ENCODE measurements at places on chromosomes 1 and 21.

DNA sequence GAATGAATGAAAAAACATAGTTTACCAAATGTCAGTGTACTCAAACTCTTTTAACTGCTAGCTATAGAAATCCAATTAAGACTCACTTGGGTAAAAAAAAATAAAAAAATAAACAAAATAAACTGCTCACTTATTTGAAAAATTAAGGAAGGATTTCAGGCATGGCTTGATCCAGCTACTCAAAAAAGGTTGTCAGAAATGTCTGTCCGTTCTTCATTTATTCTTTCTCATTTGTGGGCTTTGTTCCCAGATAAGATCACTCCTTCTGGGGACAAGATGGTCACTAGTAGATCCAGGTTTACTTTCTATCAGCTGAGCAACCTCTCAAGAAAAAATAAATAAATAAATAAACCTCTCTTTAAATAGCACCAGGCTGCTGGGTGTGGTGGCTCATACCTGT, 26.1 kb upstream of the PAXBP1 start:
- no peak for DNase-seq

GRCh38 chr1:37477198-37477931, 3.0 kb downstream of the ZC3H12A start:
- no peak for DNase-seq

GRCh38 chr1:218165701-218166114, 119.4 kb upstream of the RRP15 start:
- no peak for DNase-seq

DNA sequence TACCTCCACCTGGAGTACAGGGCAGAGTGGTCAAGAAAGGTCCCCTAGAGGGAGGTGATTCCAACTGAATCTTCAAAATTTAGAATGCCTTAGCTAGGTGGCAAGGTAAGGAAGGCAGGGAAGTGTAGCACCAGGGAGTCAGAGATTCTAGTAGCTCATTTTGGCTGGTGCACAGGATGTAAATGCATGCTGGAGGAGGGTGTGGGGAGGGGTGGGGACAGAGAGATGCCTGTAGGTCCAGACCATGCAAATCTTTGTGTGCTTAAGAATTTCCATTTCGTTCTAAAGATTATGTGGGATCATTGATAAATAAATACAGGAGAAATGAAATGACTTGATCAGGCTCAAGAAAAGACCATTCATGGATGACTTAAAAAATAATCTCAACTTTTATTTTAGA, 11.0 kb upstream of the CACHD1 start:
- no peak for DNase-seq

- DNase-seq, result no peak
These were observed 137.3 kb downstream of the ZSCAN20 start for GRCh38 chr1:33609739-33610138.

DNA sequence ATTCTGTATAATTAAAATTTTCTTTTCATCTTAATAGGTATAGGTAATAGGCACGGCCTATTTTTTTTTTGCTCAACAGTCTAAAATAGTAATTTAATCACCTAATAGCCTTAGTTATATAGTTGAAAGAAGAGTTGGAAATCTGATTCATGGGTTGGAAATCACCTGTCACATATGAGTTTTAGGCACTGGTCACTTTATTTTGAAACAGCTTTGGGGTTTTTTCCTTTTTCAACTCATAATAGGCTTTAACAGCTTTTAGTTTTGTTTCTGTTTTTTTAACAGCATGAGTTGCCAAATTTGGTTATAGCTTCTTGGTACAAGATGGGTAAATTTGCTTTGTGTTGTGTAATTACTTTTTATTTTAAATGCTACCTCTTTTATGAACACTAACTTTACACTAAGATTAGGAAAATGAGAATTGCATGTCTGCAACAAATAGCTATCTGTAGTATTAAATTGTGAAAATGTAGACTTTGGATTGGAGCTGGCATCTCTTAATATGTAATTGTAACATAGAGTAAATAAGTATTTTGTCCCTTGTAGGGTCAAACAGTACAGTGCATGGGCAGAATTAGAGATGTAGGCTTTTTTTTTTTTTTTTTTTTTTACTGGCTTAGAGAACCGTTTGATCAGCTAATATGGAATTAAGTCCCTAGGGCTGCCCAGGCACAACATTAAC, 109.8 kb downstream of the OSBPL9 start:
- DNase-seq, result no peak

GRCh38 chr1:119226913-119227312, 86.5 kb upstream of the WARS2 start:
- no peak for DNase-seq

GRCh38 chr1:39266269-39266668, 61.8 kb downstream of the MACF1 start:
- DNase-seq, result no peak

DNA sequence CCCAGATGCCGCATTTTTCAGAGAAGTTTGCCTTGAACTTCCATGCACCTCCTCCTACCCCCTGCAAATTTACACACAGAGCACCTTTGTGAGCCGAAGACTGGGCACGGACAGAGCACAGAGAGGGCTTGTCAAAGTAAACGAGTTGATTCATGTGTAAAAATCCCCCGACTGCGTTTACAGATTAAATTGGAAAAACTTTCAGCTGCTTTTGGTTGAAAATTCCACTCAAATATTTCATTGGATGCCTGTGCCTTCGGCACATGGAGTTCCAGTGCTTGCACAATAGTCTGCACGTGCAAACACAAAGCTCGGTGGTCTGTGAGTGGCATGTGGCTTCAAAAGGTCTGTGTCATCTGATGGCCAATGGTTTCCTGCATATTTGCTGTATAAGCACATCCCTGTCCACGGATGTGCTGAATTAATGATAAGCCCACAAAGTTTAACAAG, 177.5 kb downstream of the SETD4 start:
- peak; percentile 9 for DNase-seq

- DNase-seq, result no peak
These were observed 1.0 kb upstream of the KRTAP20-1 start for GRCh38 chr21:30615199-30615598.

GRCh38 chr1:218896202-218896601, 277.5 kb upstream of the LYPLAL1 start:
- DNase-seq, result no peak

GRCh38 chr1:157785248-157785647, 8.3 kb upstream of the FCRL2 start:
- DNase-seq, result no peak

DNA sequence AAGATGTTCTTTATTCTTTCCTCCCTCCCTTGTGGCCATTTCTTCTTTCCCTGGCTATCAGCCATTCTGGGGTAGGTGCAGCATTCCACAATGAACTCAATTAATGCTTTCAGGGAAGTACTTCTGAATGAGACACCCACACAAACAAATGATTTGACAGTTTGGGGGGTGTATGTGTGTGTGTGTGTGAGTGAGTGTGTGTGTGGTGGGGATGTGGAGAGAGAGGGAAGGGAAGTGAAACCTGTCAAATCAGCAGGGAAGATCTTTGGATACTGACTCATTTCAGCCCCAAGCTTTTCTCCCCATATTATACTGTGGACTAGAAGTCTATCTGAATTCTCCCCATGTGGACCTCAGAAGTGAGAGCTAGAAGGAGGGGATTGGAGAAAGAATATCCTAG, 154.9 kb upstream of the CD34 start:
- DNase-seq, result no peak

DNA sequence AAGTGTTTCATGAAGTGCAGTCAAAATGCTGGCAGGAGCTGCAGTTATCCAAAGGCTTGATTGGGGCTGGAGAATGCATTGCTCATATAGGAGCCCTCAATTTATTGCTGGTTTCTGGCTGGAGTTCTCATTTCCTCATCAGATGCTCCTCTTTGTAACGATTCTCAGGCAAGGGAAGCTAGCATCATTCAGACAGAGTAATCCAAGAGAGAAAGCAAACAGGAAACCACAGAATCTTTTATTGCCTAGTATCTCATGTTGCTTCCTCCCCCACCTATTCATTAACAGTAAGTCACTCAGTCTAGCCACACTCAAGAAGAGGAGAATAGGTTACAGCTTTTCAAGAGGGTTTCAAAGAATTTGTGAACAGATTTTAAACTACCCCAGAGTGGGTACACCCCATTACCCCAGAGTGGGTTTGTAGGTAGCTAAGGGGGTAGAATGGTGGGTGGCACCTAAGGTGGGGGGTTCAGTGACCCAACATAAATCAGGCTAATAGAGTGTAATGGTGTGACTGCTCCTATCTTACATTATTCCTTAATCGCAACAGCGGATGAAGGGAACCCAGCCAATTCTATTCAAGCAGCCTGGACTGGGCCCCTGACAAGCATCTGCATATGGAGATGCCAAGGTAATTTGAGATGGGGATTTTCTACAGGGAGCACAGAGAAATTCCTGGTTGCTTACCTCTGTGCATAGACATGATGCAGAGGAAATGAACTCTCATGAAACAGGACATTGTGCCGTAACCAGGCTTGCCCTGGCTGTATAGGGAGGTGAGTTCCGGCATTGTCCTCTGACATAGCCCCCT, 67.1 kb downstream of the KCNJ15 start:
- no peak for DNase-seq

DNA sequence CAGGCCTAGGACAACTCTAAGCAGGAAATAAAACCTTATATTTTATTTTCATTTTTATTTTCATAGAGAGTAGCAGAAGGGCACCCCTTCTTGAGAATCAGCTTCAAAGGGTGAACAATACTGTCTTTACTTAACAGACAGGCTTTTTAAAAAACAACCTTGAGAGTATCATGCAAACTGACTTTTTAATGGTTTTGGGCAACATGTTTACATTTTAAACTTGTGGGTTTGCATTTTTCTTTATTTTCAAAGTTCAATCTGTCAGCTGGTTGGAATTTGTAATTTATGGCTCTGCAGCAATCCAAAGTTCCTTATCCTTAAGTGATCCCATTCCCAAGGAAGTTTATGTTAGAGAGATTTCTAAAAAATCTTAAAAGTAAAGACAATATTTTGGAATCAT, 392.3 kb upstream of the ADAMTS5 start:
- DNase-seq, result no peak

- DNase-seq, result no peak
These were observed 280.5 kb upstream of the CAMK1G start for GRCh38 chr1:209302779-209303568.

- DNase-seq, result no peak
These were observed 22.8 kb downstream of the ECE1 start for GRCh38 chr1:21267191-21268077.

DNA sequence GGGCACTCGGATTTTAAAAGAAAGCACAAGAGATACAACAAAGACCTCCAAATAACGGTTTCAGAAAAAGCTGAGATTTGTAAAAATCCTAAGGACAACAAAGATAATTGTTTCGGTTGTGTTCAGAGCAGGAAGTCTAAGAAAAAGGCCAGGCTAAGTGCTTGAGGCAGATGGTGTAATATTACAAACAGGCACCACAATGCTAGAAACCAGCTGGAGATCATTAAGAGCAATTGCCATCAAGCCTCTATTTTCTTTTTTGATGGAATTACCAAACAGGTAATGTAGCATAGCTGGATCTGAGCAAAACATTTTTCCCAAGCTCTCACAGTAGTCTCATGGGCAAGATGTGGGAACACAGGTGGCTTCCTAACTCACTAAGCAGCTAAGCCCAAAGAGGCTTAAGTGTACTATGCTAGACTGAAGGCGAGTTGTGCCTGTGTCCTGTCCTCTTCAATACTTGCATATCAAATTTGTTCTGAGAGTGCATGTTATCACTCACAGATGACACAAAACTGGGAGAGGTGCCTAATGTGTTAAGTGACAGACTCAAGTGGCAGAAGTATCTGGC, 161.6 kb downstream of the GLUL start:
- no peak for DNase-seq

- no peak for DNase-seq
These were observed 61.5 kb downstream of the PACC1 start for GRCh38 chr1:212353181-212353580.

DNA sequence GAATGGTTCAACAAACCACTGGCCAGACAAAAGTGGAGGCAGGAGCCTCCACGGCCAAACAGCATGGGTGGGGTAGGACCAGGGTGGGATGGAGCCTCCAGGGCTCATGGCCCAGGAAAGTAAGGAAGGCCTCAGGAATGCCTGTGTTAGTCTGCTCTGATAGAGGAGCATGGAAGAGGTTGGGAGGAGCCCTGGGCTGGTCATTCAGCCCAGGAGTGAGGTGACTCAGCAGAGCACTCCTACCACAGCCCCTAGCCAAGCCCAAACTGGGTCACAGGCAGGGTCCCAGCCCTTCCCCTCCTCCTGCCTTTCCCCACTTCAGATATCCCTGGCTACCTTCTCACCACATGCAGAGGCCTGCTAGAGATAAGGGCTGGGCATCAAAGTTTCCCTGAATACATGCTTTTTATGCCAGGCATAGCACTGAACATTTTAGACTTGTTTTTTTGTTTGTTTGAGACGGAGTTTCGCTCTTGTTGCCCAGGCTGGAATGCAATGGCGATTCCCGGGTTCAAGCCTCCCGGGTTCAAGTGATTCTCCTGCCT, 3.1 kb upstream of the SHISA4 start:
- peak; percentile 81 for DNase-seq

- no peak for DNase-seq
These were observed 28.0 kb downstream of the TBX15 start for GRCh38 chr1:118960026-118960561.

- DNase-seq, result no peak
These were observed 44.8 kb upstream of the KCNQ4 start for GRCh38 chr1:40738831-40739230.

- no peak for DNase-seq
These were observed 246.8 kb downstream of the TGFB2 start for GRCh38 chr1:218591966-218592365.

DNA sequence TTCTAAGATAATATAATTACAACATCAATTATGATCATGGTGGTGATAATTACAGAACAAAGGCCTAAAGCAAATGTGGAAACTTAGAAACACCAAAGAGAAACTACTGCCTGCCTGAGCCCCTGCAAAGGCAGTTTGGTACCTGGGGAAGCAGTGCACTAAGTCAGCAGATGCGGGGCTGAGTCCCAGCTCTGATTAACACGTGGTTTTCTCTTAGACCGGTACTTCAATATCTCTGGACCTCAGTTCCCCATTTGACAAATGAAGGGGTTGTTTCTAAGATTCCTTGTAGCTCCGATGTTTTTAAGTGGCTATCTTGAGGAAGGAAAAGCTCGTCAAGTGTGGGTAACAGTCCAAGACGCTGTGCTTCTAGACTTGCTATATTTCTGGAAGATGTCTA, 16.7 kb upstream of the PLEKHA6 start:
- no peak for DNase-seq
